GM12878 (cell line): ENCODE measurements at places on chromosomes 16 and 17.

DNA sequence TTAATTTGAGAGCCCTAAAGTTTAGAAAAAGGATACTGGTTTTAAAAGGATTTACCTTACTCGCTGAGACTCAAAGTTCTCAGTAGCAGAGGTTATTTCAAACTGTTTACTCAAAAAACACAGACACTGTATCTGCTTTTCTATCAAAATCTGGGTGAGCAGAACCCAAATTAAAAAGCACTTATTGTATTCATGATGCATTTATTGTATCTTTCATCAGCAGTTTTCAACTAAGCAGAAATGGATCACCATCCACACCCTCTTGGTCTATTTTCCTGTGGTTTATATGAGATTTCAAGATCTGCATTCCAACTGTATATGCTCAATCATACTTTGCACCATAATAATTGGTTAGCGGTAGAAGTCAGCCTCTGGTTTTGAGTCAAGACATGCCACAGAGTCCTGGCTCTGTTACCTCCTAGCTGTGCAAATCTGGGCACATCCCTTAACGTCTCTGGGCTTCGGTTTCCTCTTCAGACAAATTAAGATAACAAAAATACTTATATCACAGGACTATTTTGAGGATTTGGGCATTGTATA lies 109.5 kb downstream of the ASIC2 start:
- no peak for DNase-seq

GRCh38 chr17:14704121-14704520 lies 403.2 kb downstream of the HS3ST3B1 start:
- no peak for DNase-seq

- no peak for DNase-seq
Measured at GRCh38 chr17:29250666-29251065, 4.0 kb downstream of the CRYBA1 start.

DNA sequence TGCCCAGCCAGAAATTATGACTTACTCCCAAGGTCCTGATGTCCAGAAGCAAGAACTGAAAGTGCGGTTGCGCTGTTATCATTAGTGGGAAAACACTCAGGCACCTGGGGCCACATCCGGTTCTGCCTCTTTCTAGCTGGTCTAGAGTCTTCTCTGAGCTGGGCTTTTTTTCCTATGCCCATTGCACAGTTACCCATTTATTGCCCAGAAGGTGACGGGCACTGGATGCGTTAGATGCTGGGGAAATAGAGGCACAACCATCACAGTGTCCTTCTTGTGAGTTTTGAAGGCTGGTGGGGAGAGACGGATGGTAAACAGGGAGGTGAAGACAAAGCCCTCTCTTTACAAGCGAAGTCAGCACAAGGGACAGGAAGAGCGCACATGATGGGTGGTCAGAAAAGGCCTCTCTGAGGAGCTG lies 37.7 kb downstream of the PLCG2 start:
- peak; percentile 77 for DNase-seq

- DNase-seq: no peak
Measured at GRCh38 chr17:82105417-82105881, 7.4 kb upstream of the FASN start.

DNA sequence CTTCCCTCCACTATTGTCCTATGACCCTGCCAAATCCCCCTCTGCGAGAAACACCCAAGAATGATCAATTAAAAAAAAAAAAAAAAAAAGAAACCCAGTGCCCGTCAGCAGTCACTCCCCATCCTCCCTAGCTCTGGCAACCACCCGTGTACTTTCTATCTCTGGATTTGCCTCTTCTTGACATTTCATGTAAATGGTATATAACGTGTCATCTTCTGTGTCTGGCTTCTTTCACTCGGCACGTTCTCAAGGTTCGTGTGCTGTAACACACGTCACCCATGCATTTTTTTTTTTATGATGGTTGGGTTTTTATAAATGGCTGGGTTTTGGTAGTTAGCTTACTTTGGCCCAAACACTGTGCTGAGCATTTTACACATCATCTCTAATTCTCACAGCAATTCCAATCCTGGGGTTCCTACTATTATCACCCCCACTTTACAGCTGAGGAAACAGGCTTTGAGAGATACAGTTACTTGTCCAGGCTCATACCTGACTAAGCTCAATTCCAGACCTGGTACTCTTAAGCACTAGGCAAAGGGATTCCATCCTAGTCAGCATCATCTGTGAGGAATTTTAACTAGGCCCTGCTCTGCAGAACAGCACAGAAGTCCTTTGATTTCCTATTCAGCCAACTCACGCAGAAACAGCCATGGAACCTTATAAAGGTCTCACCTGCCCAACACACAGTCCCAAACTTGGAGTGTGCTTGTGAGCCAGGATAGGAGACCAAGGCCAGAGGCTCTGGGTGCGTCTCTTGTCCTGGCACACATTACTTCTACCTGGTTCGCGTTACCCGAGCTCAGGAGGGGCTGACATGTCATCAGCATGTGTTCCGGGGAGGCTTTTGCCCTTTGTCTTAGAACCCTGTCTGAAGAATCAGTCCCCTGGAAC lies 11.7 kb downstream of the NDUFAB1 start:
- DNase-seq: no peak

- no peak for DNase-seq
Measured at GRCh38 chr17:42514867-42515266, 21.2 kb upstream of the NAGLU start.

DNA sequence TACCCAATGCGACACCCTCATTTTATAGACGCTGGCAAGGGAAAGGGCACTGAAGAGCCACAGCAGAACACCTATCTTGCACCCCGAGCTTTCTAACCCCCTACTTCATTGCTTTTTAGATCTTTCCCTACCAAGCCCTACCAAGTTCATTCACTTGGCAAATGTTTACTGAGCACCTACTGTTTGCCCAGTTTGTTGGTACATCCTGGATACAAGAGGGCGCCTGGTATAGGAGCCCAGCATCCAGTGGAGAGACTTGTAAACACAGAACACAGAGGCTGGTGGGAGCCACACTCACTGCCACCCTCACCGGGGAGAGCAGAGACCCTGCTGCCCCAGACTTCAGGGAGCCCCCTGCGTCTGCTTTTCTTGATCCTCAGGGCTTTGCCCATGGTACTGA lies 112.6 kb downstream of the GNAO1 start:
- no peak for DNase-seq

DNA sequence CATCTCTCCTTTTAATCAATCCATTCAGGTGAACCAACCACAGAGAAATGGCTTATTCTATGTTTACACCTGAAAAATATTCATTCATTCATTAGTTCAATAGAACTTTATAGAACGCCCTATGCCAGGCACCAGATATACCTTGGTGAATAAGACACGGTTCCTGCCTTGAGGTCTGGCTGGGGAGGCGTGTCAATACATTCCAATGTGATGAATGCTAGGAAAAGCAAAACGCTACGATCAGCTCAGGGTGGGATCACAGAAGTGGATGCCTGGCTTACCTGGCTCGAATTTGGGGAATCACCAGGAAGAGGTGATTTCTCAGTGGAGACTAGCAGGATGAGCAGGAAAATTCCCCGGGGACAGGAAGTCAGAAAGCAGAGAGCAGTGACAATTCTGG lies 17.5 kb upstream of the WFIKKN2 start:
- DNase-seq: no peak

- no peak for DNase-seq
Measured at GRCh38 chr16:5668553-5668952, 571.0 kb upstream of the EEF2KMT start.

GRCh38 chr16:77918809-77919707 lies 103.3 kb upstream of the CLEC3A start:
- DNase-seq: no peak

GRCh38 chr16:67264866-67265265 lies 14.5 kb upstream of the PLEKHG4 start:
- no peak for DNase-seq

GRCh38 chr16:85398050-85398451 lies 215.1 kb upstream of the GSE1 start:
- DNase-seq: no peak

GRCh38 chr17:50924800-50925199 lies 58.6 kb upstream of the TOB1 start:
- no peak for DNase-seq

DNA sequence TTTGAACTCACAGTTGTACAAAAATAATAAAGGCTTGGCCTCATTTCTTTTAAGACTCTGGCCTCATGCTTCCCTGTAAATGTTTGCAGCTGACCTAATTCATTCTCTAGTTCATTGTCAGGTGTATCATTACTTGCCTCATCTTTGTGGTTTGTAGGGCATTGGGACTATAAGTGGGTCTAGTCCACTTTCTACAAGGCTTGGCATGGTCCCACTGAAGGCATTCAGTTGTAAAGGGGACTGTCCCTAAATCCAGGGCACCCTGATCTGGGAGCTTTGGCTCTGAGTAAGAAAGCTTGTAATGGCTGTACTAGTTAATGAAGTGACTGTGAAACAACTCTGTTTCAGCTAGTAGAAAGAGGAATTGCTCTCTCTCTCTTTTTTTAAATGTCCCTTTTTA lies 2.7 kb downstream of the KCTD2 start:
- no peak for DNase-seq

DNA sequence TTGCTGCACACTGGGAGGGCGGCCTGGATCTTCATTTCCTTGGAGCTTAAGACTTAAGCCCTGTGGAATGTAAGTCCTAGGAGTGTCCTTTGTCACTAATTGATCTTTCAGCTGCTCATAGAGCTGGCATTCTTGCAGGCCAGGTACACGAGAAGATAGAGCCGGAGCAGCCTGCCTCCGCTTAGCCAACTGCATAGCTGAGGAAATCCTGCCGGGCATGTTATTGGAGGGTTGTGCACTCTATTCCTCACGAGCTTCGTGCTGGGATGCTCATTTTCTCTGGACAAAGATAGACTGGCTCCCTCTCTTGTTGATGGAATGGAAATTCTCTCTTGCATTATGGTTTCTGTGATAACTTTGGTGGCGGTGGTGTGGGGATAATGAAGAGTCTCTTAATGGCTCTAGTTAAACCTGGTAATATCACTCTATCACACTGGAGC lies 76.9 kb downstream of the RPA1 start:
- DNase-seq: no peak

DNA sequence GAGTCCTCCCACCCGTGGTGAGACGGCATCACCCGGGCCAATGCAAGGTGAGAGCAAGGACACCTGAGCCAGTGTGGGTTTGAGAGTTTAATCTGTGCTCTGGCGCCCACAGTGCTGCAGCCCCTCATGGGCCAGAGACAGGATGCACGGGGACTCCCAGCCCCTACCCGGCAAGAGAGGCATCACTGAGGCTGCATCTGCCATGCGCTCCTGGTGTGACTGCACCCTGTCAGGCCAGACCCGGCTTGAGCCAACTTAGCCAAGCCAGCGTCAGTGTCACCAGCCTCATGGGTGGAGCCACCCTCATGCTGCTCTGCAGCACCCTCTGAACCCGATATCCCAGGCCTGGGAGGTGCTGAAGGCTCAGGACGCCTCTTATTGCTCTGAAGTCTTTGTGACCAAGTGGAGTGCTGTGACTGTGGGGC lies 1.3 kb upstream of the BRICD5 start:
- DNase-seq: no peak

DNA sequence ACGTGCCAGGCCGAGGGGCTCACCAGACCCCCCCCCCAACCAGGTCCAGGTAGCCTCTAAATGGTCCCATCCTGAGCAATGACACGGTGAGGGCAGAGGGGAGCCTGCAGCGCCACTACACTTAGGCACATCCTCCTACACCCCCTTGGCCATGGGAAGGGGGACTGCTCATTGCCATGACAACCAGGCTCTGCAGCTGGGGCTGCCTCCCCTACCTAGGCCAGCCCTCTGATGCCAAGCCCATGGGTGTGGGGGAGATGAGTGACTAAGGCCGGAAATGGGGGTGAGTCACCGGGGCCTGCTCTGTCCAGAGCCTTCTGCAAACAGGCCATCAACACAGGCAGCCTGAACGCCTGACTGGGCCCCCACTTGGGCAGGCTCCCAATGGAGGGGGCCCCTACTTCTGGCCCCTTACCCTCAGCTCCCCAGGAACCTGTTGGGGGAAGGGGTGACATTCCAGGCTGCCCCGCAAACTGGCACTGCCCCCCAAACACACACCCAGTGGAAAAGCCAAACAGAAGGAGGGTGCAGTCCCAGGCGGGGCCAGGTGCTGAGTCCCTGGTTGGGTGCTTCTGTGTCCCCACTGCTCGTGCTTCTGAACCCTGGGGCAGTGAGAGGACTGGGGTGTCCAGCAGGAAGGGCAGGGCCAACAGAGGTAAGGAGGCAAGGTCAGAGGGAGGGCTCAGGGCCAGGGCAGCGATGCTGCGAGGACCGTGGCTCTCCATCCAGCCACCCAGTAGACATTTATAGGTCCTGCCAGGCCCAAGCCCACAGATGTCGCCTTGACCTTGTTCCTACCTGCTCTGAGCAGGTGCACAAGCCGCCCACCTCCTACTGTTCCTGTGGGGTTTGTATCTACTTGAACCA lies 8.2 kb downstream of the PLCD3 start:
- DNase-seq: no peak

DNA sequence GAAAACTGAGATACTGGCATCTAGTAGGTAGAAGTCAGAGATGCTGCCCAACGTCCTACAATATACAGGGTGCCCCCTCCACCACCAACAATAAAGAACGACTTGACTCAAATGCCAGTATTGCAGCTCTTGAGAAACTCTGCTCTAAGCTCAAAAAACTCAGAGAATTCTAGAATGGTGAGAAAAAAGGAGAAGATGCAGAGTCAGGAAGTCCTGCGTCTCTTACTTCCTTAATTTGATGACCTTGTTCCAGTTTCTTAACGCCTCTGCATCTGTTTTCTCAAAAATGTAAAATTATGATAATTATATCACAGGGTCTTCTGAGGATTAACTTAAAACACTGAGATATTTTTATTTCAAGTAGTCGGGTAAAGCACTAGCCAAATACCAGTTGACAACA lies 1.7 kb upstream of the HSBP1 start:
- DNase-seq: no peak

DNA sequence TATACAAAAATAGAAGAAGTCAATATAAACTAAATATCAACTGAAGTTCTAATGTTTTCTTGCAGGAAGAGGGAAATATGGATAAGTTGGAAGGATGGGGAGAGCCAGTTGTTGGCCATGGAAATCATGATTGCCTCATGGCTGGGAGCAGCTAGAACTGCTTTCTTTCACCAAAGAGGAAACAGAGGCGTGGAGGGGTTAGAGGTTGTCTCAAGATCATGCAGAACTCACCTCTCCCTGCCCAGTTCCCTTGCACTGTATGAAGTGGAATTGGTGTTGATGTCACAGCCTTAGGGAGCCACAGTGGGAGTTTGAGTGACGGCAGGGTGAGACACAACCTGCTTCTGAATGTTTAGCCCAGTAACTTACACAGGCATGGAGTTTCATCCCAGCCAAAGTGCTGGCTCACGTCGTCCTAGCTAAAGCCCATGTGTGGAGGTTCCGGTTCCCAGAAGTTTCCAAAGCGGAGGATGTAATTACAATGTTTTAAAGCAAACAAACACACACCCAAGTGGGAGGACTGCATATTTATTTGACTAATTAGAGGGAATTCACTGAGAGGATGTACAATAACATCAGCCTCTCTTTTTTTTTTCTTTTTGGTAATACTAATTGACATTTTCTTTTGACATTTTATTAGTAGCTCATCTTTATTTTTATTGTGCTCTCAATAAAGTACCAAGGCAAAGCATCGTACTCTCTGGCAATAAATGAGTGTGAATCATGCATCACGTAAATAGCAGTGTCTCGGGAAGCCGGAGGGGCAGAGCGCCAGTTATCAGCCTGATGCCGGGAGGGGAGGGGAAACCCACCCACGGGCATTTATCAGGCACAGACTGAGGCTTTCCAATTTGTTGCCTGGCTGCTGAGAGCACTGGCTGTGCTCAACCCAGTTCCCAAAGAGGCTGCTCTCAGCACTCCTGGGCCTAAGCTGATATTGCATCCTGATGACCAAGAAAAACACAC lies 118.7 kb upstream of the CDH5 start:
- DNase-seq: no peak

GRCh38 chr17:39098588-39098987 lies 52.8 kb downstream of the PLXDC1 start:
- no peak for DNase-seq

- no peak for DNase-seq
Measured at GRCh38 chr17:67615736-67616135, 102.0 kb upstream of the NOL11 start.
